Neural crest cell (in vitro differentiated cells): ENCODE measurements at places on chromosomes 1 and 21.

GRCh38 chr1:209704584-209704983, at the start of gene HSD11B1:
TSS of gene HSD11B1 (plus strand) at chr1:209704846. CDS start at chr1:209704943, 97 bp downstream.
- no peaks in the 10 kb centered on the region for H3K36me3 ChIP-seq
- H3K4me1 ChIP-seq = no peaks in the 10 kb centered on the region
- DNase-seq = no peak
- no peak within 1 kb of the TSS for H3K27ac ChIP-seq
- H3K27me3 ChIP-seq = peaks cover 31% of the 10 kb centered on the region

- peak overlapping the region; percentile 36 for H3K4me3 ChIP-seq
- no peaks in the 10 kb centered on the region for H3K36me3 ChIP-seq
- H3K27ac ChIP-seq = peak overlapping the region; percentile 60
Observed at GRCh38 chr1:179175011-179175841, 54.3 kb downstream of the ABL2 start.

DNA sequence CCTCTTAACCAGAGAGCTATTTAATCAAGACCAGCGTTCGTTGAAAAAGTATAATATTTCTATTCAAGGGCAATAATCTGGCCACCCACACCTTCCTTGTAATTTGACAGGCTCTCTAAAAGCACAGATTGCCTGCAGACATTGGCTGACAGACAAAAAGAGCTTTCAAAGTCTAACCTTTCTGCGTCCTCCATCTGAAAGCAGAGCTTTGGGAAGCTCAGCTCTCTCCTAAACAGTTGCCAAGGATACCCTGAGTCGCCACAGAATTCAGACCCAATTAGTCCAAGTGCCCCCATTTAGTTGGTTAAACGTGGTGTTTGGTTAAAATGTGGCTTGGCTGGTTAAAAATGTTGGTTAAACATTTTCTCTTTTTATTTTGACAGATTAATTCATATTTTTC, 33.7 kb upstream of the PLA2G2C start:
- peaks cover 43% of the 10 kb centered on the region for H3K27me3 ChIP-seq
- no peak overlapping the region for H3K27ac ChIP-seq
- DNase-seq = no peak
- peaks cover 17% of the 10 kb centered on the region for H3K4me1 ChIP-seq

GRCh38 chr1:91885213-91885715, 687 bp downstream of the TGFBR3 start:
- H3K4me3 ChIP-seq = peak overlapping the region; percentile 97
- peak overlapping the region; percentile 48 for H3K27ac ChIP-seq
- H3K36me3 ChIP-seq = no peaks in the 10 kb centered on the region
- no peak for DNase-seq
- peaks cover 15% of the 10 kb centered on the region for H3K27me3 ChIP-seq

- H3K4me3 ChIP-seq = no peak overlapping the region
- H3K27ac ChIP-seq = no peak overlapping the region
- DNase-seq = no peak
- peaks cover 6% of the 10 kb centered on the region for H3K4me1 ChIP-seq
Observed at GRCh38 chr1:11453742-11454491, 25.0 kb upstream of the DISP3 start.

DNA sequence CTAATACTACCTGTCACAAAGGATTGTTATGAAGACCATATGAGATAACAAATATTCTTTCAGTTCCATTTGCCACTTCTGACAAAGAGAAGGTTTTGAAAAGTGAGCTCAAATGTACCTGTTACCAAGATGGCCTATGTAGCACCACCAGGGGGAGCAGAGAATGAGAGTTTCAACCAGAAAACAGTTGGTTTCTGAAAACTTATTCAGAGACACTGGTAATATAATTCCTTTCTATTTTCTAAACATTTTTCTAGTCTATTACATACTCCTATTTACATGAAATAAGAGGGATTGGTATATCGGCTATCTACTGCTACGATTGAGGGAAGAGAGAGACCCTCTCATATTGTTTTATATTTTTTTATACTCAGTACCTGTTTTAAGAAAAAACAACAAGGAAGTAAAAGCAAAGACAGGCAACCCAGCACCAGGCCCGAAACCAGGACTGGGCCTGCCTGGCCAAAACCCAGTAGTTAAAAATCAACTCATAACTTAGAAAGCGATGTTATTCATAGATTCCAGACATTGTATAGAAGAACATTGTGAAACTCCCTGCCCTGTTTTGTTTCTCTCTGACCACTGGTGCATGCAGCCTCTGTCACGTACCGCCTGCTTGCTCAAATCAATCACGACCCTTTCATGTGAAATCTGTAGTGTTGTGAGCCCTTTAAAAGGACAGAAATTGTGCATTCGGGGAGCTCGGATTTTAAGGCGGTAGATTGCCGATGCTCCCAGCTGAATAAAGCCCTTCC, 48.3 kb downstream of the IL23R start:
- peaks cover 4% of the 10 kb centered on the region for H3K4me1 ChIP-seq
- no peak overlapping the region for H3K4me3 ChIP-seq
- DNase-seq = peak; percentile 30

GRCh38 chr1:108512239-108513043, 47.5 kb upstream of the EEIG2 start:
- DNase-seq = no peak
- H3K27me3 ChIP-seq = no peaks in the 10 kb centered on the region
- H3K4me3 ChIP-seq = no peak overlapping the region
- H3K27ac ChIP-seq = no peak overlapping the region
- H3K36me3 ChIP-seq = no peaks in the 10 kb centered on the region

DNA sequence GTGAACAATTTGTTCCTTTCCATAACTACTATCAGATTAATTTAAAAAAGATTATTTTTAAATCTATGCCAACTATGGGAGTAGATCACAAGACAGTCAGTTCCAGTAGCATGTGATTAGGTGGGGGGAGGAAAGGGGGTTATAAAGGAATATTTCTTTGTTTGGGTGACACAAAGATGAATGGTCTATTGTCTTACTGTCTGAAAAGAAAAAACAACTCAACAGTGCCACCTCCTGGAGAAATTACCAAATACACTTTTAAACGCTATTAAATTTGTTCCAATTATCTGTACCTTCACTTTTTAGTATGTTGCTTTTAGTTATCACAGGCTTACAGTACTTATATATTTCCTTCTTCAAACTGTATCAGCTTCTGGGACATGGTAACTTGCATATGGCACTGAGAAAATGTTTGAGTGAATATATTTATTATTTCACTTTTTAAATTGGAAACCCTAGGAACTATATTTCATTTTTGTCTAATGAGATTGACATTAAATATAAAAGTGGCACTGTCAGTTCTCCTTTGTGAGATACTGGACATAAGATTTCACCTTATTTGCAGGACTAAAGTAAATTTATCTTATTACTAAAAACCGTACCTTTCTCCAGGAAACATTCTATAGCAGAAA, 1.7 kb upstream of the SORT1 start:
- no peaks in the 10 kb centered on the region for H3K36me3 ChIP-seq
- peak overlapping the region; percentile 93 for H3K4me3 ChIP-seq
- H3K4me1 ChIP-seq = peaks cover 42% of the 10 kb centered on the region

- peaks cover 35% of the 10 kb centered on the region for H3K27me3 ChIP-seq
- no peaks in the 10 kb centered on the region for H3K36me3 ChIP-seq
- no peak overlapping the region for H3K27ac ChIP-seq
- H3K4me3 ChIP-seq = no peak overlapping the region
Observed at GRCh38 chr1:12738934-12739333, 7.1 kb upstream of the CFAP107 start.

DNA sequence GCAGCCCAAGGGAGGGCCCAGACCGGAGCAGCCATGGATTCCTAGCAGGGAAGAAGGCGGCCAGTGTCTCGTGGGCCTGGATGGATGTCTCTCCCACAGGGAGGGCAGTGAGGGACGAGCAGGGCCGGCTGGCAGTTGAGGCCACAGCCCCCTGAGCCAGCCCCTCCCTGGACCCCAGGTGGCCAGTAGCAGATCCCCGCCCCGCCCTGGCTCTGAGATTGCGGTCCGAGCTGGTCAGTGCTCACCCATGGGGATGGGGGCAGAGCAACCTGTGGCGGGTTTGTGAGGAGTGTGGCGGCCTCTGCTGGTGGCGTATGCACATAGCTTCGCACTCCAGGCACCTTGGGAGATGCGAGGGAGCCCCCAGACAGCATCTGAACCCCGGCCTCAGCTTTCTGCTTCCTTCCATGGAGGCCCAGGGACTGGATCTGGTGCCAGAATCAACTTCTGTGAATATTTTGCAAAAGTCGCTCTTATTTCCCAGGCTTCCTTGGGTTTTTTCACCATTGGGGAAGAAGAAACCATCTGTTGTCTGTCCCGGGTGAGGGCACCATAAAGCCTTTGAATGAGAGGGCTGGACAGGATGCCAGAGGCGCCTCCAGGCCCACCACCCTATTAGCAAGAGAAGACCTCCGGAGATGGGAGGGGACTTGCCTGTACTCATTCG, 8.4 kb upstream of the KCNN3 start:
- no peak overlapping the region for H3K27ac ChIP-seq
- DNase-seq = peak; percentile 83
- H3K27me3 ChIP-seq = no peaks in the 10 kb centered on the region
- no peak overlapping the region for H3K4me3 ChIP-seq

- DNase-seq = no peak
- peaks cover 6% of the 10 kb centered on the region for H3K36me3 ChIP-seq
- no peak overlapping the region for H3K27ac ChIP-seq
- no peaks in the 10 kb centered on the region for H3K27me3 ChIP-seq
- H3K4me1 ChIP-seq = no peaks in the 10 kb centered on the region
Observed at GRCh38 chr1:69103705-69104385, 463.9 kb upstream of the LRRC7 start.

DNA sequence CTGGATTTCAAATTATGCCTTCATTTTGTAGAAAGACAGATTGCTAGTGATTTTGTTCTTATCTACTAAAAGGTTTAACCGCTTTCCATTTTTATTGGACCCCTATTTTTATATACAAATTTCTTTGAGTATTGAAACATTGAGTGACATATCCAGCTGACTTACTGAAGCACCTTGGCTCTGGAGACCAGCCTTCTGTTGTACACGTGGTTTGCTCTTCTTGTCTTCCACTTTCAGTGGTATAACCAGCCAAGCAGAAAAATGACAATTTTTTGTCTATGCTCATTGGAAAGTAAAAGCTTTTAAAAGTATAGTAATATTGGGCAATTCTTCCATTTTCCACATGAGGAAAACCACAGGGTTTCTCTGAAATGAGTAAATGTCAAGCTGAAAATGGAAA, 4.4 kb downstream of the F13B start:
- H3K4me3 ChIP-seq = no peak overlapping the region
- no peak for DNase-seq
- no peaks in the 10 kb centered on the region for H3K27me3 ChIP-seq
- H3K27ac ChIP-seq = no peak overlapping the region

- no peak overlapping the region for H3K27ac ChIP-seq
- H3K4me1 ChIP-seq = peaks cover 26% of the 10 kb centered on the region
- peaks cover 34% of the 10 kb centered on the region for H3K36me3 ChIP-seq
- no peak overlapping the region for H3K4me3 ChIP-seq
- H3K27me3 ChIP-seq = no peaks in the 10 kb centered on the region
Observed at GRCh38 chr1:236206548-236206947, 64.2 kb downstream of the GPR137B start.

GRCh38 chr1:178629252-178630154, 95.5 kb upstream of the RALGPS2 start:
- DNase-seq = no peak
- H3K36me3 ChIP-seq = no peaks in the 10 kb centered on the region
- H3K27ac ChIP-seq = no peak overlapping the region
- no peak overlapping the region for H3K4me3 ChIP-seq

- peak; percentile 15 for DNase-seq
- peaks cover 7% of the 10 kb centered on the region for H3K36me3 ChIP-seq
- H3K27me3 ChIP-seq = no peaks in the 10 kb centered on the region
Observed at GRCh38 chr1:200739702-200740570, 1.2 kb downstream of the CAMSAP2 start.

- peaks cover 11% of the 10 kb centered on the region for H3K36me3 ChIP-seq
- no peaks in the 10 kb centered on the region for H3K4me1 ChIP-seq
Observed at GRCh38 chr21:43005635-43006034, 31.3 kb downstream of the PKNOX1 start.

GRCh38 chr1:37053173-37053572, 18.9 kb upstream of the GRIK3 start:
- H3K36me3 ChIP-seq = no peaks in the 10 kb centered on the region
- DNase-seq = no peak
- H3K27me3 ChIP-seq = no peaks in the 10 kb centered on the region
- H3K4me3 ChIP-seq = no peak overlapping the region
- no peak overlapping the region for H3K27ac ChIP-seq
